Renal cortical epithelial cell (primary cell): ENCODE measurements at places on chromosomes 4 and X. TPM values are rescaled to one million over a fixed set of nuclear protein-coding genes. Genes with fewer than 3 reads are reported as not detected.
A peak's percentile ranks its signal among the peaks of the same experiment; 100 is the strongest.

SATL1 gene
- not detected in 2 replicates for total RNA-seq

GLOD5 gene
- not detected in 2 replicates for total RNA-seq

GUCY1B1 gene
- 8.2 and 54.1 TPM in 2 replicates for total RNA-seq

RTL9 gene
- 0.15 TPM in 1 of 2 replicates, not detected in the other for total RNA-seq

UCP1 gene
- not detected in 2 replicates for total RNA-seq

RNF150 gene
- 2.1 and 15.5 TPM in 2 replicates for total RNA-seq

ABRAXAS1 gene
- 15.4 and 25.4 TPM in 2 replicates for total RNA-seq

IL3RA gene
- not detected in 2 replicates for total RNA-seq

RASSF6 gene
- 8.3 and 10.6 TPM in 2 replicates for total RNA-seq

FATE1 gene
- total RNA-seq: not detected in 2 replicates

SUPT20HL1 gene
- not detected in 2 replicates for total RNA-seq

IL21 gene
- total RNA-seq: not detected in 2 replicates

BMPR1B gene
- total RNA-seq: 2.1 and 6.5 TPM in 2 replicates

SSX3 gene
- total RNA-seq: not detected in 2 replicates

- peak; percentile 96 for DNase-seq
These were observed at the start of gene INTU for GRCh38 chr4:127632420-127633403. TSS of gene INTU (plus strand) at chr4:127632957. CDS start at chr4:127633035, 78 bp downstream.

- DNase-seq: no peak
These were observed 103.7 kb upstream of the RAPGEF2 start for GRCh38 chr4:158999166-158999682.

GRCh38 chr4:187124331-187124730, 400.7 kb upstream of the FAT1 start:
- no peak for DNase-seq

GRCh38 chrX:18098763-18099162, 121.9 kb downstream of the BEND2 start:
- no peak for DNase-seq

DNA sequence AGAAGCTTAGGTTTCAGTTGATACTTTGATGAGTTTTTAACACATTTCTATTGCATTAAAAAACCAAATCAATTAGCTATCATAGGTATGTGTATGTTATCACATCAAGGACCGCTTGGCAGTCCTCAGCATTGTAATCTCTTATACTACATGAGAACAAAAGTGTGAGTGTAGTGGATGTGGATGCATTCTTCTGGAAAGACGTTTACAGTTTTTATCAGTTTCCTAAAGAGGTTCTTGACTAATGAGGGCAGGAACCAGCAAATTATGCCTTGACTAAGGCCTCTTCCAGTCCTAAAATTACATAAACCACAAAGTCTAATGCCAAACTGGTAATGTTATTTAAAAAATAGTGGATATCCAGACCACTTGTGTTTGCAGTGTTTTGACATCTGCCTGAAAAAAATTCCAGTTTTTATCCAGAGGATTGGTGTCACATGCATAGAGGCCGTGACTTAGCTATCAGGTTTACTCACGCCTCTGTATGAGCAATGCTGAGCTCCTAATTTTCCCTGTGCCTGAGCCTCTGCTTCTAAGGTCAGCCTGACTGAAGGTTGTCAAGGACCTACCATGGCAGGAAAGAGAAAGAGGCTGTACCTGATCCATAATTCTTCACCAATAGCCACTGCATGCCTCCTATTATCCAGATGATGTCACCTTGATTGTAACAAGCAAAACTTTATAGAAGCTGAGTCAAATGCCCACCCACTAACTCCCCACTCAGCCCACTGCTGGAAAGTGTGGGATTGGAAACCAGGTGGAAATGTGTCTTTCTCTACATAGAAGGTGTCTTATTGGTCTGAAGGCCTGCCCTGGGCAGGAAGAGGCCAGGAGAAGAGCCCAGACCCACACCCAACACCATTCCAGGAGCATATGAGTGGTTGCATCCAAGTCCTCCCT, 68.7 kb downstream of the ENPP6 start:
- DNase-seq: no peak

GRCh38 chr4:157992038-157992705, 180.7 kb downstream of the GASK1B start:
- DNase-seq: peak; percentile 72

- DNase-seq: no peak
These were observed 107.3 kb downstream of the PDE5A start for GRCh38 chr4:119521268-119521667.

DNA sequence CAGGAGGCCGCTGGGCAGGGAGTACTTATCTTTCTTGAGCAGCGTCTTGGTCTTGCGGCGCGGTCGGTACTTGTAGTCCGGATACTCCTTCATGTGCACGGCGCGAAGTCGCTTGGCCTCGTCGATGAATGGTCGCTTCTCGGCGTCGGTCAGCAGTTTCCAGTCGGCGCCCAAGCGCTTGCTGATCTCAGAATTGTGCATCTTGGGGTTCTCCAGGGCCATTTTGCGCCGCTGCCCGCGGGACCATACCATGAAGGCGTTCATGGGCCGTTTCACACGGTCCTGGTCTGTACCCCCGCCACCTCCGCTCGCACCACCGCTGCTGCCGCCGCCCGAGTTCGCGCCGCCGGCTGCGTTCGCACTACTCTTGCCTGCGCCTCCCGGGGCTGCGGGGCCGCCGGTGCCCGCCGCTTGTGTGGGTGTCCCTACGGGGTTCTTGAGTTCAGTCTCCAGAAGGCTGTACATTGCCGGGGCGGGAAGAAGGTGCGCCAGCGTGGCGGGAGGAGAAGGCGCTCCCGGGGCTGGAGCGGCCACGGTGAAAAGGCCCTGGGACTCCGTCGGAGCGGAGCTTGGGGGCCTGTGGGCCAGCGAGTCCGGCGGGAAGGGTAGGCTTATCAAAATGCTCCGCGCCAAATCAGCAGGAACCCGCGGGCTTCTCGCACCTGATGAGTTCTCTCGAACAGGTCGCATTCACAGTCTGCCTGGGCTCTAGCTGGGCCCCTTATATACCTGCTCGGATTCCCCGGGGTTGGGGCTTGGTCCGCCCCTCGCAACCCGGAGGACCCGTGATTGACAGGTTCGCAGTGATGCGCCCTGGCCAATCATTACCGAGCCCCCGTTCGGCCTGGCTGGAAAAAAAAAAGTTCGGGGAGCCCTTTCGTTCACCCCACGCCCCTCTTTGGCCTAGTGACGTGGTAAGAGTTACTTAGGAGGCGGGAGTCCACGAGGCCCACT, at the start of gene SOX3:
SOX3 (minus strand) TSS at position 699 of the 954 bp plus-strand sequence; CDS start at position 690, 9 bp downstream.
- DNase-seq: no peak

- no peak for DNase-seq
These were observed 500.7 kb downstream of the ZNF674 start for GRCh38 chrX:46044486-46044885.

DNA sequence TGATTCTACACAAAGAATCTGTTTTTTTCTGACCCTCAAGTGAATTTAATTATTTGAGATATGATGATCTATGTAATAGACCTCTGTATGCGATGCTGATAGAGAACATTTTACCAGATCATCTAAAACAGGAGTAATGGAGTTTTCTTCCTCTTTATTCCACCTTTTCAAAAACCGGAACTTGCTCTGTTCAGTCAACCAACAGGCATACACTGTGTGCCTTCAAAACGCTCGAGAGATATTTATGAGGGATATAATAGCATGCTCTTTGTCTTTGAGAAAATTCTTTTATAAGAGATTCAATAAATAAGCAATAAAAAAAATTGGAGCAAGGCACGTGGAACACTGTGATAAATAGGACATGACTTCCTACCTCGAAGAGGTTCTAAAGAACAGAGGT, 2.0 kb downstream of the NYX start:
- DNase-seq: no peak

GRCh38 chrX:130246084-130246483, 22.6 kb downstream of the ZNF280C start:
- DNase-seq: no peak

DNA sequence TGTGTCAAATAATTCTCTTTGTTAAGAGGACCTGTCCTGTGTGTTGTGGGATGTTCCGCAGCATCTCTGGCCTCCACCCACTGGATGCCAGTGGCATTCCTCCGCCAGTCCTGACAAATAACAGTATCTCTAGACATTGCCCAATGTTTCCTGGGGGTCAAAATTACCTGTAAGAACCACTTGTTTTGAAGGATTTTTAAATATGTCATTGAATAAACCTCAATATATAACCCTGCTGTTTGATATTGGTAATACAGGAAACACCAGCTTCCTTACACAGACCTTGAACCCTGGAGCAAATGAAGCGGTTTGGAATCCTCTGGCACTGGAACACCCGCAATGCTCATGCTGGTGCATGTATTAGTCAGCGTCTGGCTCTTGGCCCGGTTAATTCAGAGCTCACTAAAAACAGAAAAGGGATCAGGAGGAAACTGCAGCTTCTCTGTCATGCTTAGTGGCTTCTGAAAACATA, 101.3 kb downstream of the TBL1X start:
- peak; percentile 86 for DNase-seq

DNA sequence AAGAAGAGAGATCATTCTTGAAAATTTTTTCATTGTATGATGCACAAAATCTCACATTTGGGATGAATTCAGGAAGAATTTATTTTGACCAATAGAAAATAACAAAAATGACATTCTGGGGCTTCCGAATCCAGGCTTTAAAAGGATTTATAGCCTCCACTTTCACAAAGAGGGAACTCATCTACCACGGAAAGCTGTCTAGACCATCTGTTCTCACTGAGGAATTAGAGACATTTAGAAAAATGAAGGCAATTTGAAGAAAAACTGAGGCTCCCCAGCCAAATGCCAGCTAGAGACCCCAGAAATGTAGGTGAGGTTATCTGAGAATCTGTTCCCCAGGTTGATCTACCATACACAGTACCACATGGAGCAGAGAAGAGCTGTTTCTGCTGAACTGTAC, 464.3 kb downstream of the TMA16 start:
- DNase-seq: no peak

GRCh38 chr4:3227878-3228675, 20.9 kb upstream of the MSANTD1 start:
- no peak for DNase-seq

- DNase-seq: no peak
These were observed 7.3 kb upstream of the GLOD5 start for GRCh38 chrX:48754238-48754637.
